T-helper 1 cell (primary cell): ENCODE measurements at places on chromosomes 11 and 22.

DNA sequence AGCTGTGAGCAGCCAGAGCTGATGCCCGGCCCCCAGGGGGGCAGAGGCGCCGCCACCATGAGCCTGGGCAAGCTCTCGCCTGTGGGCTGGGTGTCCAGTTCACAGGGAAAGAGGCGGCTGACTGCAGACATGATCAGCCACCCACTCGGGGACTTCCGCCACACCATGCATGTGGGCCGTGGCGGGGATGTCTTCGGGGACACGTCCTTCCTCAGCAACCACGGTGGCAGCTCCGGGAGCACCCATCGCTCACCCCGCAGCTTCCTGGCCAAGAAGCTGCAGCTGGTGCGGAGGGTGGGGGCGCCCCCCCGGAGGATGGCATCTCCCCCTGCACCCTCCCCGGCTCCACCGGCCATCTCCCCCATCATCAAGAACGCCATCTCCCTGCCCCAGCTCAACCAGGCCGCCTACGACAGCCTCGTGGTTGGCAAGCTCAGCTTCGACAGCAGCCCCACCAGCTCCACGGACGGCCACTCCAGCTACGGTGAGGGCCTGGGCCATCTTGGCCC, 6.1 kb downstream of the CDC42EP1 start:
- DNase-seq = peak; percentile 32

GRCh38 chr11:128389461-128389976, 197.8 kb downstream of the ETS1 start:
- no peak for DNase-seq

DNA sequence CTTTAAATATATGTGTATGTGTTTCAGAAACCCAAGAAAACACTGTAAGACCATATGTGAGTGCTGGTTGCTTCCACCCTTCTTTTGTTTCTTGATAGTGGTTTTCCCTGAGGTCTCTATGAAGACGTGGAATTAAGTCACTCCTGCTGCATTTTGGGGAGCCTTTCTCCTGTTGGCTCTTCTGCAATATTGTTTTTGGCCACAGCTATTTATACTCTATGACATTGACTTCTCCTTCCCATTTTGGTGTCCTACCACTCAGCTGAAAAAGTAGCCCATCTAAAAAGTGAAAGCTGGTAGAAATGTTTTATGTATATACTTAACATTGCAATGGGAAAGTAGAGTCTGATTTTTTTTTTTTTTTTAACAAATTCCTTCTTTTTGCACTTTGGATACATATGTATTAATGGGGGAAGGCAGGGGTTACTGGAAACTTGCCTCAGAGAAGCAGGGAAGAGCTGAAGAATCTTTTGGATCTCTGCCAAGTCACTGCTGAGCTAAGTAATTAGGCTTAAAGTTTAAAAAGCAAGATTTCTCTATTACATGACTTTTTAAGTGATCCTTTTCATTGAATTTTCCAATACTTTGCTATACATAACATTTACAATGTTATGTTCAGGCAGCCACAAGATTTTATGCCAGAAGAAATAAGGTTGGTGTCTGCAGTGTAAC, 1.8 kb downstream of the TTC17 start:
- no peak for DNase-seq

- peak; percentile 84 for DNase-seq
Observed at GRCh38 chr11:58577555-58578135, 1.2 kb upstream of the ZFP91 start.

GRCh38 chr11:68527585-68527984, 67.0 kb downstream of the PPP6R3 start:
- peak; percentile 8 for DNase-seq

DNA sequence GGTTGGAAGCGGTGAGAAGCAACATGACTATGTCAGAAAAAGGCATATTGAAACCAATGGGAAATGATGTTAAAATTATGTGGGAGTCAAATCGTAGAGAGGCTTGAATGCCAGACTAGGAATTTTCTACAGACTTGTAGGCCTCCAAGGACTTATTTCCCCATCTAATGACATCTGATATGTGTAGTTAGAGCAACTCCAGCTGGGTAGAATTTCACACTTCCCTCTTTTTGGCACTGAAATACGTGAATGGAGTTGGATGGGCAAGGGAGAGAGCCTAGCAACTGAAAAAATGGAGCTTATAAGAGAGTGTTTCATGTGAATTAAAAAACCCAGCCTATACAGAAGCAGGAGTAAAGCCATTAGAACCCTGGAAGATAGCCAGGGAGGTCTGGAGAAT, 304.2 kb downstream of the INSC start:
- no peak for DNase-seq

DNA sequence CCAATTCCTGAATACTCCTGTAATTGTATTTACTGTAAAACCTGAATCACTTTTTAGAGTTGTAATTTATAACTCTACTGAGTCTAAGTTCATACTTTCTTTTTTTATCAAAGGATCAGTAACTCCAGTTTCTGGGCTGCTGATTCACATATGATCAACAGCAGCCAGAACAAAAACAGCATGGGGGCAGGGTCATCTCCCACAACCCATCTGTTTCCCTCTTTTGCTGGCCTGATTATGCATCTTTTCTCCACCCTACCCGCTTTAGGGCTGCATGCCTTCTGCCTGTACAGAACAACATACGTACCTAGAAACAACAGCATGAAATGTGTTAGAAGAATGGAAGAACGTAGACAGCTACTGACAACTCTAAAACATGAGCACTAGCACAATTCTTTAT, 76.0 kb downstream of the MRTFA start:
- no peak for DNase-seq

DNA sequence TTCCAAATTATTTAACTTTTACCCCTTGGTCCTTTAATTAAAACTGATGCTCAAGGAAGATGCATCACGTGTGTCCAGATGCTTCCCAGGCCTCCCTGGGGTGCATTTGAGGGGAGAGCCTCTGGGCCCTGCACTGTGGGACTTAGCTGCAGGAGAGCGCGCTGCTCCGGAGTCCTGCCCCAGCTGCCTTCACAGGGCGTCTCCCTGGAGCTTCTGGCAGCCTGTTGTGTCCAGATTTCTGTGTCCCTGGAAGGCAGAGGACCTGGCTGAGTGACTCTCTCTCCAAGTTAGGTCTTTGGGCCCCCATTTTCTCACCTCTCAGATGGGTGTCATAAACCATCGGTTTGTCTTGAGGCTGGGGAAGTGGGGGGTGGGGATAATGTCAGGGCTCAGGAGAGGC, 3.0 kb downstream of the ARHGAP8 start:
- DNase-seq = no peak
